ENCODE measurements at places on chromosomes 16 and 17.

GRCh38 chr17:6108987-6109386 is 38.8 kb downstream of the WSCD1 start:
- DNase-seq, result no peak

- no peak for DNase-seq
Measured at GRCh38 chr16:1870365-1871082, 1.4 kb downstream of the MEIOB start.

GRCh38 chr17:81067391-81067811 is 32.5 kb downstream of the BAIAP2 start:
- DNase-seq, result no peak

- no peak for DNase-seq
Measured at GRCh38 chr17:71052971-71053370, 883.6 kb downstream of the KCNJ2 start.
